Stimulated activated CD4-positive, alpha-beta T cell treated with anti-CD3 and anti-CD28 coated beads, Interleukin-12 subunit alpha, Interleukin-12 subunit beta, amount 100 ng/mL, for 24 hours (primary cell): ENCODE measurements at places on chromosomes 4 and X.
A peak's percentile ranks its signal among the peaks of the same experiment; 100 is the strongest.

- DNase-seq = no peak
Measured at GRCh38 chr4:76016393-76016792, 6.9 kb downstream of the CXCL10 start.

DNA sequence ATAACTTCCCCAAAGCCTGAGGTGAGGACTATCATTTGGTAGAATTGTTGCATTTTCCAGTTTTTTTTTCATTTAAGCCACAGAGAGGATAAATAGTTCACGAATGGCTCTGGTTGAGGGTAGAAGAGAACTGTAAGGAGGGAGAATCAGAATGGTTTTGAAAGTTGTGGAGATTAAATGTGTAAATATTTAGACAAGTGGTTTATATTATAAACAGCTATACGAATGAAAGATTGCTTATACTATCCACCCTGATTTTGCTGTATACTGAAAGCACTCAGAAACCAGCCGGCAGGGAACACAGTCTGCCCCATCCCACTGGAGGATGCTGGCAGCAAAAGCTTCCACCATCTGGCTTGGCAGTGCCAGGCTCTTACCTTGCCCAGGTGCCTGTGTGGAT is 341.1 kb downstream of the RAPGEF2 start:
- DNase-seq = no peak

GRCh38 chrX:111470681-111471403 is 40.6 kb upstream of the SERTM2 start:
- DNase-seq = no peak

DNA sequence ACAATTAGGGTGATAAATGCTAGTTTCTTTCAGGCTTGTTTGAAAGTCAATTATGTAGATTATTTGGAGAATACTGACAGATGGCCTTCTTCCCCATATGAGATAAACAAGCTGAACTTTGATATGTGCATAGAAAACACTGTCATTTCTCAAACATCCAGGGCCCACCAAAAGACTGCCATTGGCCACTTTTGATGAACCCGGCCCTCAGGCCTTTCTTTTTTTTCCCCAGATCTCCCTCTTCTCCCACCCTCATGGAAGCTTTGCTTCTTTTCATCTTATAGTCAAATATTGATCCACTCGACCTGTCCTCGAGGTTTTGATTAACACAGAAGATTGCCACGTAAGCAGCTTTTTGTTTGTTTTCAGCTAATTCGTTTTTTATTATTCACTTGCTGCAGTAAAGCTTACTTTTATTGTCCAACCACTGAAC is 377.4 kb downstream of the SMARCA1 start:
- DNase-seq = no peak

- DNase-seq = no peak
Measured at GRCh38 chr4:8508266-8508665, 67.7 kb downstream of the TRMT44 start.

- no peak for DNase-seq
Measured at GRCh38 chrX:97452283-97452682, 568.6 kb downstream of the RPA4 start.

GRCh38 chr4:57865264-57865663 is 755.1 kb upstream of the IGFBP7 start:
- no peak for DNase-seq

DNA sequence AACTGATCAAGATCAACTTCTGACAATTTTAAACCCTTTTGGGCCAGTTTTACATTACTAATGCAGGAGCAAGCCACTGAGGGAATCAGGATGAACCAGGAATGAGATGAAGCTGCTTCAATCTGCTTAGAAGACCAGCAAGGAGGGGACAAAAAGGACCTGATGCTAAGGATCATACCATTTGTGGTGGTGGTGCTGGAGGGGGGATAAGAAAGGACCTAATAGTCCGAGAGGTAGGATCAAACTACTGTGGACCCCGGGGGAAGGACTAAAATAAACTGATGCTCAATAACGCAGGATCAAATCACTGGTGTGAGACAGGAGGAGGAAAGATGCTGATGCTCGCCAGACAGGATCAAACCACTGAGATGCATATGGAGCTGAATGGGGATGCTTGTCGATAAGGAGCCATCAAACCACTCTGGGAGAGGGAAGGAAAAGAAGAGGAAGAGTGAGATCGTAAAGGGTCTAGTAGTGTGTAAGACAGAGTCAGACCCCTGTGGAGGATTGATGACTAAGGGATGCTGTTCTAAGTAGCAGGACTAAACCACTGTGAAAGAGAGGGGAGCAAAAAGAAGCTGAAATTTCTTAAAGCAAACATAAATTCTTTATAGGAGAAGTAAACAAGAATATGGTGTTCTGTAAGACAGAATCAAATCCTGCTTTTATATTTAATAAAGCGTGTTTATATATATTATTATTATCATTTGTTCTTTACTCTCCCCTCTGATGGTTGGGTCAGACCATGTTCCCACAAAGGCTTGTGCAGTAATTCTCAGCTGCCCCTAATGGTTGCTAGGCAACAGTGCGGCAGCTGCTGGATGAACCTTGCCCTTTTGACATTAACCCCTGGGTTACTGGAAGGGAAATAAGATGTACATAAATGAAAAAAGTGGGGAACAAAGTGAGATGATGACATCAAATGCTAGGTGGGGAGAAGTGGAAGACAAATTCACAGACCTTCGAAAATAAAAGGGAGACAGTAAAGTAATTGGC is 432.5 kb upstream of the FGF16 start:
- no peak for DNase-seq

- no peak for DNase-seq
Measured at GRCh38 chr4:133320576-133321170, 171.6 kb downstream of the PCDH10 start.

DNA sequence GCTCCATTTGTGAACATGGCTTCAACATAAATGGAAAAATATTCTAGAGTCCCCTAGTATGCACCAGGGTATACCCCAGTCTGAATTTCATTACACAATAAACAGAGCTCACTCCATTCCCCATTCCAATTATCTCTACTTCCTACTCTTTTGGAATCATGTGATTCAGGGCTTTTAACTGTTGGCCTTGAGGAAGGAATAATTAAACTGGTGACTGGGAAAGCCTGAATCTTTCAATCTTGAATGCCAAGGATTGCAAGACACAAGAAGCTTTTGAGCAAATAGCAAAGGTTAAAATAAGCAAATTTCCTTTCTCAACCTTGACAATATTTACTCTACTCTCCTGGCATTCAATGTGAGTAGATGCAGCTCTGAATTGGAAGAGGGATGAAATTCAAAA is 77.5 kb upstream of the INPP4B start:
- no peak for DNase-seq

DNA sequence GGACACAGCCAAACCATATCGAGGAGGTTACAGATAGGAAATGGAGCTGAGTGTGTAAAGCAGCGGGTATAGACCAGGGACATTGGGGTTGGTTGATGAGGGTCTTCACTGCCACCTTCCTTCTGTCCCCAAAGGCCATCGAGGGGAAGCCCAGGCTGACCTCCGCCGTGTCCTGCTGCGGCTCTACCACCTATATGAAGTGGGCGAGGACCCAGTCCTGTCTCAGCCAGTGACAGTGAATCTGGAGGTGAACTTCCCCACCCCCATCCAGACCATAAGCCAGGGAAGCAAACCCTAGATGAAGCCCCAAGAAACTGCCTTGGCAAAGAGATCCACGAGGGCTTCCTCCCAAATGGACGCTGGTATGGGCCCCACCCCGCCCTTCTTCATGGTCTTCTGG is 23.2 kb upstream of the MRFAP1 start:
- no peak for DNase-seq

GRCh38 chr4:42637867-42638266 is 19.0 kb downstream of the ATP8A1 start:
- no peak for DNase-seq

GRCh38 chr4:154492288-154492687 is 689 bp upstream of the DCHS2 start:
- no peak for DNase-seq

GRCh38 chrX:41245641-41246040 is 88.3 kb upstream of the DDX3X start:
- DNase-seq = no peak

GRCh38 chrX:7941390-7942042 is 14.3 kb upstream of the PNPLA4 start:
- DNase-seq = no peak

- DNase-seq = no peak
Measured at GRCh38 chr4:117796677-117797076, 237.6 kb upstream of the NDST3 start.

DNA sequence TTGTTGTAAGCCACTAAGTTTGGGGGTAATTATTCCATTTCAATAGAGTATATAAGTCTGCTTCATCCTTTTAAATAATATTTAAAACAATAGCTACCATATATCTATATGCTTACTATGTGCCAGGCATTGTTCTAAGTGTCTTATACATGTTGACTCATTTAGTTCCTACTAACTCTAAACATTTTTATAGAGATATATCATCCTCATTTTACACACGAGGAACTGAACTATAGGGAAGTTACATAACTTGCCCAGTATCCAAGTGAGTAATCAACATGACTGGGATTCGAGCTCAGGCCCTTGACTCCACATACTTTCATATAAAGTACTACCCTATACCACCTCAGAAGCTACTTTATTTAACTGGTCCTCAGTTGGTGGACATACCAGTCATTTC is 175.3 kb upstream of the RAI2 start:
- no peak for DNase-seq

DNA sequence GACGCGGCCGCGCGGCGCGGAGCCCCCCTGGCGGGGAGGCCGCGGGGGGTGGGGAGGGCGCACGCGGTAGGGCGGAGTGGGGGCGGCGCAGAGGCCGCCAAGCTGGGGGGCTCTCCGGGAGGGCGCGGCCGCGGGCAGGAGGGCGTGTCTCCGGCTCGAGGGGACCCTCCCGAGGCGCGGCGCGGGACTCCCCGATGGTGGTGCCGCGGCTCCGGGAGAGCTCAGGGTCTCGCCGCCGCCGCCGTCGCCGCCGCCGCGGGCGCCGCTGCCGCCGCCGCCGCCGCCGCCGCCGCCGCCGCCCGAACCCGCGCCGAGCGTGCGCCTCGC is 165 bp upstream of the PTCHD1 start:
- DNase-seq = no peak

DNA sequence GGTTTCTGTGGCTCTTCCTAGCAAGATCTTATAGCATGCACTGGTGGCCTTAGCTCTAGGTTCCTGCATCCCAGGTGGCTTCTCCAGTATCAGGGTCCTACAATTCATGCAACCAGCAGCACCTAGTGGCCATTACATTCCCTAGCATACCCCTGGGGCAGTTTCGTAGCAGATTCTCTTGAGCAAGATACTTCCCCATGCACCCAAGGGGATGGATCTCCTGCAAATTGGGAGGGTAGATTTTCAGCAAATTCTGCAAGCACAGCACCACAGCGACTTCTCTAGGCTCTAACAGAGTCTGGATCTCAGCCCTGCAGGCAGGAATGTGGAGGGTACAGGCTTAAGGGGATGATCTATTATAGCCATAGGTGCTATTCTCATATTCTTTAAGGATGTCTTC is 13.1 kb upstream of the SLC9B1 start:
- DNase-seq = no peak

DNA sequence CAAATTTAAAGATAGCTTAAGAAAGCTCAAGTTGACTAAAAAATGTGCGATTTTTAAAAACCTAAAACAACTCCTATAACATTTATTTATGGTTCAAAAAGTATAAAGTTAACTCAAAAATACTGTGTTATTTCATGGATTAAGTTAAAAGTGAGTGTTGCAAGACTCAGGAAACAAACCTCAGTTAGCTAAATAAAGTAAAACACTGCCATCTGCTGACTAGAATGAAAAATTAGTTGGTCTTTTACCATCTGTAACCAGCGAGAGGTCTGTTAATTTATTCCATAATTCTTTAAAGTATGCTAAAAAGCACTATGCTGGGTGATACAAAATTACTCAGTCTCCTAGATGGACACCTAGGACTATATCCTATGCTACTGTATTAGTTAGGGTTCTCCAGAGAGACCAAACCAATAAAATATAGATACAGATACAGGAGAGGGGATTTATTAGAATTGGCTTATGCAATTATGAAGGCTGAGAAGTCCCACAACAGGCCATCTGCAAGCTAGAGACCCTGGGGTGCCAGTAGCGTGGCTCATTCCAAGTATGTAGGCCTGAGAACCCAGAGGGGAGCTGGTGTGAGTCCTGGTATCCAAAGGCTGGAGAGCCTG is 4.9 kb upstream of the WDFY3 start:
- DNase-seq = no peak

- DNase-seq = no peak
Measured at GRCh38 chr4:142752202-142752786, 93.8 kb downstream of the INPP4B start.

GRCh38 chr4:87073199-87074120 is 138.6 kb downstream of the AFF1 start:
- peak; percentile 23 for DNase-seq

DNA sequence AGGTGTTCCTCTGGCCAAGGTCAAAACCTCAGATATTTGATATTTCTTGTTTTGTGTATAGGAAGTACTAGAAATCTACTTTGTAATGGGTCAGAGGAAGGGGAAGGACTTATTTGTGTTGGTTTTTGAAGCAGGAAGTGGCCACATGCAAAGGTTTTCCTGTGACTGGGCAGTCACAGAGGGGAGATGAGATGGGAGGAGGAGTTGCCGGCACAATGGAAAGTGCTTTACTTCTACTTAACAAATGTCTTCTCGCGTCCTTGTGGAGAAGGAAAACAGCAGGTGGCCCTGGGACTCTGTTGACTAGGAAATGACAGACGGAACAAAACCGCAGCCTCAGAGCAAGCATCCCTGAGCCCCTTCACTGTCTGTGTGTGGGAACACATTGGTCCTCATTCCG is 46.6 kb downstream of the SHROOM2 start:
- DNase-seq = no peak

DNA sequence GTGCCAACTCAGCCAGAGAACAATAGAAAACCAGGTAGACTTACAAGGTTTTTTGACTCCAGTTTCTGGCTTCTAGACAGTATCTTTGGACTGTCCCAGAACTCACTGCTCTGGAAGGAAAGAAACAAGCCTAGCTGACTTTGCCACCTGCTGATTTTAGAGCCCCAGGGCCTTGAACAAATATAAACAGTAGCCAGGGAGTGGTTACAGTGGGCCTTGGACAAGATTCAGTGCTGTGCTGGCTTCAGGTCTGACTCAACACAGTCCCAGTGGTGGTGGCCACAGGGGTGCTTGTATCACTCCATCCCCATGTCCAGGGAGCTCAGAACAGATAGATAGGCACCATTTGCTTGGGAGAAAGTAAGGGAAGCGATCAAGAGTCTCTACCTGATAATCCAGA is 694.1 kb upstream of the ADGRL3 start:
- DNase-seq = no peak

GRCh38 chr4:136329042-136329662 is 1203.1 kb downstream of the PCDH18 start:
- DNase-seq = no peak

DNA sequence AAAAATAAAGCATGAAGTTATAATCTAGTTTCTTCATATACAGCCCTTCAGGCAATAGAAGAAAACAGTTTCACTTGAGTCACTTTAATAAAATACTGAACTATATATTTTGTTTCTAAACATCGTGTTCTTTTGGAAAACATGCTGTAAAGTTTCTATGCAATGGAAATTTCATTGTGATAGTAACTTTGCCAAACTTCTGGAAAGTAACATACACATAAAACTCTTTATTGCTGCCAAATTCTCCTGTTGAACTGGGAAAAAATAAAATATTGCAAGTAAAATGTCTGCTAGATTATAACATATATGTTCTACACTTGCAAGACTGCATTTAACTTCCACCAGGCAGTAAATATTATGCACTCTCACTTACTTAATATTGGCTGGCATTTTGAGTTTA is 635.4 kb downstream of the SPRY1 start:
- no peak for DNase-seq

- no peak for DNase-seq
Measured at GRCh38 chrX:66050140-66050569, 10.3 kb upstream of the VSIG4 start.

- no peak for DNase-seq
Measured at GRCh38 chrX:117969328-117969727, 147.3 kb downstream of the KLHL13 start.
